CD4-positive, alpha-beta memory T cell (primary cell): ENCODE measurements at places on chromosomes 7 and 10.

DNA sequence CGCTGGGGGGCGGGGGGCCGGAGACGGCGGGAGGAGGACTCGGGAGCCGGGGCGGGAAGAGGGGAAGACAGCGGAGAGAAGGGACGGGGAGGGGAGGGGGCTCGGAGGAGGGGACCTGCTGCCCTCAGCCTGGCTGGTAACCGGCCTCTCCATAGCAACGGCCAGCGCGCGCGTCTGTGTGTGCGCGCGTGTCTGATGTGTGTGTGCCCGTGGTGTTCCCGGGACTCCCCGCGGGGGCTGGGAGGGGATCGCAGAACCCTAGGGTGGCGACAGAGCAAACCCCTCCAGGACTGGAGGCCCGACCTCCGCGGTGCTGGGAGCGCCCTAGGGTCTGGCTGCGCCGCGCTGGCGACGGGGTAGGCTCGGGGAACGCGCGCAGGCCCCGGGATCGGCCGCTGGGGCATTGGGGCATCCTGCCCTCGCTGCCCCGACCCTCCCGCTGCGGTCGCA, 356.3 kb downstream of the DNAJB6 start:
- no peak overlapping the region for H3K4me3 ChIP-seq
- no peak for DNase-seq
- peaks cover 25% of the 10 kb centered on the region for H3K4me1 ChIP-seq
- H3K36me3 ChIP-seq: no peaks in the 10 kb centered on the region

GRCh38 chr7:20507157-20507556, 108.3 kb upstream of the ABCB5 start:
- no peaks in the 10 kb centered on the region for H3K4me1 ChIP-seq
- no peaks in the 10 kb centered on the region for H3K36me3 ChIP-seq
- H3K27ac ChIP-seq: no peak overlapping the region
- no peaks in the 10 kb centered on the region for H3K27me3 ChIP-seq
- DNase-seq: no peak

DNA sequence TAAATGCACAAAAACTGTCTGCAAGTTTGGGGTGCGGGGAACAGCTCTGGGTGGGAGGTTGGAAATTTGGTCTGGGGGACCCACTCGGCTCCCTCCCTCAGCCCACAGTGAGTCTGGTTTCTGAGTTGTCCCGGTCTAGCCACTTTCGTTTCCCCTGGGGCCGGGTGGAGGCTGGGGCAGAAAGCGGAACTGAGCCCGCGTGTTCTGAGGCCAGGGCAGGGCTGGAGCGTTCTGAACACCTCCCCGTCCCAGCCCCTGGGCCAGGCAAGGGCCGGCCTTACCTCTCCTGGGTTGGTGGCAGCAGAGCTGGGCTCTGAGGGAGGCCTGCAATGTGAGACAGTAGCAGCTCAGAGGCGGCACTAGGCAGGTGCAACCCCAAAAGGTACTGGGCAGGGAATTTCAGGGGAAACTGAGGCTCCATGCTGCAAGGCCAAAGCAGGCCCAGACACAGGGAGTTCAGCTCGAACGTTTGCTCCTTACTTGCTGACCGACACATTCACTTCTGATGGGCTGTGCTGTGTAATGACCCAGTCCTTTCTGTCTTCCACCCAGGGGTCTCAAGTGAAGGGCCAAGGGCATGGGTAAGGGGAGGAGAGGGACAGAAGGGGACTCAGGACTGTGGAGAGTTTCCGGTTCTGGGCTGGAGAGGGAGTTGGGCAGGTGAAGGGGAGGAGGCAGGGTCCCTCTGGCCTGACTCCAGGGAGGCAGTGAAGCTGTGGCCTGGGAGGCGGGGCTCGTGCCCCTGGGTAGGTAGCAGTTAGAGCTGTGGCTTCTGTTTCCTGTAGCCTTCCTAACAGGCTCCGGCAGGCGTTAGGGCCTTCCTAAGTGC, 3.0 kb downstream of the IRF5 start:
- no peaks in the 10 kb centered on the region for H3K36me3 ChIP-seq
- H3K27me3 ChIP-seq: no peaks in the 10 kb centered on the region
- H3K27ac ChIP-seq: peak overlapping the region; percentile 60
- peaks cover 32% of the 10 kb centered on the region for H3K4me1 ChIP-seq
- peak; percentile 24 for DNase-seq

- no peaks in the 10 kb centered on the region for H3K36me3 ChIP-seq
- H3K4me1 ChIP-seq: no peaks in the 10 kb centered on the region
- H3K27me3 ChIP-seq: no peaks in the 10 kb centered on the region
- no peak for DNase-seq
Observed at GRCh38 chr7:101698964-101699363, 69.9 kb upstream of the MYL10 start.
